Cortex of kidney (tissue), 1 donor: ENCODE measurements at places on chromosomes 7 and 10.

DNA sequence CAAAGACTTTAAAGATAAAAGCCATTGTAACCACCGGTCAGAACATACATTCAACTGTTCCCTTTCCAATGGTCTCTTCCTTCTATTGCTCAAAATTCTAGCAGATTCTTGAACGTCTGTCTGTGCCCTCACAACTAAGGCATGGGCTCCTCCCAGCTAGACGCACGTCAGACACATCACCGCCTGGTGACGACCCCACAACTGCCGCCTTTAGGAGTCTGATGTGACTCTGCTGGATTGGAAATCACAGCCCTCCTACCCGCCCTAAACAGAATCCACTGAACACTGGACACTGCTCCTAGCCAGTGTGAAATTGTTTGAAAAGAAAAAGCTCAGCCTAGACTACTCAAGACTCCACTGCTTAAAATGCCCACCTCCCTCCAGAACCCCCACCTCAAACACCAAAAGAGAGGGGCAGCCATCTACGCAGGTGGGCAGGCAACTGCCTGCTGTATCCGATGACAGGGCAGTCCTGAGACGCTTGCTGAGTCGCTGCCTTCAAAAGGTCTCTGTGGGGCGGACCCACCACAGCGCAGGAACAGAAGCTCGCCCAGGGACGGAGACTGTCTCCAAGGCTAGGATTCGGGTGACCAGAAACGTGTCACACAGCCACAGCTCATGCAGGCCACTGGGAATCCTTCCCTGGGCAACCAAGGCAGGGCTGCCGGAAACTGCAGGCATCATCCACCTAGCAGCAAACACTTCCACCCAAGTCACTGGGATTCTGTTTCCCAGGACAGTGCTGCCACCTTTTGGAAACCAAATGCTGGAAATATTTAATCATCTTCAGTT, 34.7 kb downstream of the GSDME start:
- DNase-seq = no peak

DNA sequence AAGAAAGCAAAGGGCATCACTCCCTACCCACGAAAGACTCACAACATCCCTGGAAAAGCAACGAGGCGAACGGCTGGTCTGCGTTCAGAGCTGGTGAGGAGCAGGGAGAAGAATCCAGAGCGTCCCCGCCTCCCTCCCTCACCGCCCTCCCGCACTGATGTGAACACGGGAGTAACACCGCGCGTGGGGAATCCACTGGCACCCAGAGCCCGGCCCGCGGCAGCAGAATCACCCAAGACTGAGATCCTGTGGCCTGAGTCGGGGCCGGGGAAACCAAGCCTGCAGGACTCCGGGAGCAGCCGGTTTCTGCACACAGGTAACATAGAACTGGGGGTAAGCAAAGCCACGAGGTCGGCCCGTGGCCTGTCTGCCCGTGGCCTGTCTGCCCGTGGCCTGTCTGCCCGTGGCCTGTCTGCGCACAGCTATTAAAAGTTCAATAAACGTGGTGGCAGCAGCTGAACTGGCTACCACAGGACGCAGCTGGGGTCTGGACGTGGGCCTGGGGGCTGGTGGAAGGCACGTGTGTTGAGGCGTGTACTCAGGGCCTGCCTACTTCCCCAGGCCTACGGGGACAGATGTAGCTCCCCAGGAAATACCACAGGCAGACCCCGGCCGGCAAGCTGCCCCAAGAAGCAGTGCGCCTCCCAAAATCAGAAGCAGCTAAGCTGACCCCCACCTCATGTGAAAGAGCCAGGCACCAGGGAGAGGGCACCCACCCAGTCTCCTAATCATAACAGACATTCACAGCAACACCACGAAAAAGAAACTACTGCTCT, 23.0 kb downstream of the DIP2C start:
- DNase-seq = no peak

GRCh38 chr7:36606153-36606975, 117.9 kb downstream of the AOAH start:
- DNase-seq = no peak

GRCh38 chr7:45203459-45203858, 45.9 kb downstream of the RAMP3 start:
- DNase-seq = no peak

GRCh38 chr7:22039670-22040069, 94.0 kb upstream of the CDCA7L start:
- DNase-seq = no peak

DNA sequence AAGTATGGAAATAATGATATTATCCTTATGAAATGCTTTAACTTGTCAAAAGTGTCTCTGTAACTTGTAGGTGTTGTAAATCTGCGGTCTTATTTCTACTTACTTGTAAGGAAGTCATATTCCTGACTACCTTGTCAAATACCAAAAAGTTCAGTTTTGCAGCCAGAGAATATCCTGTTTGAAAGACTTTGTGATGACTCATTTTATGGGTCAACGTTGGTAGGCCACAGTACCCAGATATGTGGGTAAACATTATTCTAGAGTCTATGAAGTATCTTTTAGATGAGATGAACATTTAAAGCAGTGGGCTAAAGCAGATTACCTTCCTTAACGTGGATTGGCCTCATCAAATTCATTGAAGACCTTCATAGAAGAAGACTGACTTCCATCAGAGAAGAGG, 195.3 kb downstream of the PPP1R9A start:
- no peak for DNase-seq

- no peak for DNase-seq
These were observed 54.2 kb downstream of the DNAJC12 start for GRCh38 chr10:67783606-67784294.

DNA sequence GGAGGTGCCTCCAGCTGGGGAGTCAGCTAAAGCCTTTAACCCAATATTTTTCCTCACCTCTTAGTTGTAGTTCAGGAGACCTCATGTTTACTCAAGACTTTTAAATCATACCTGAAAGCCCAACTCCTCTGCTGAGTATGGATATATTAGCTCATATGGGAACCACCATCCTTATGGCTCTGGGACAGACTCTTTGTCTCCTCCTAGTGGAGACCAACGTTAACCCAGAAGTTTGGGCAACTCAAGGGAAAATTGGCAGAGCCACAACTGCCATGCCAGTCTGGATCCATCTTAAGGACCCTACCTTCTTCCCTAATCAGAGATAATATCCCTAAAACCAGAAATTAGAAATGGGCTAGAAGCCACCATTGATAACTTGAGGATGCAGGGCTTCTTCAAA, 80.8 kb downstream of the TMEM106B start:
- DNase-seq = no peak

- no peak for DNase-seq
These were observed 482.3 kb downstream of the SORCS1 start for GRCh38 chr10:106682175-106682574.

- DNase-seq = no peak
These were observed 237.3 kb downstream of the C7orf25 start for GRCh38 chr7:42674541-42674940.
